H7 (cell line): ENCODE measurements at places on chromosomes 3 and 15. TPM values are rescaled to one million over a fixed set of nuclear protein-coding genes. Genes with fewer than 3 reads are reported as not detected.

SPATA12 gene
- 0.14 TPM in 1 of 2 replicates, not detected in the other for total RNA-seq

MORF4L1 gene
- 235 and 339 TPM in 2 replicates for total RNA-seq

TPRA1 gene
- 33.9 and 38.1 TPM in 2 replicates for total RNA-seq

DNA sequence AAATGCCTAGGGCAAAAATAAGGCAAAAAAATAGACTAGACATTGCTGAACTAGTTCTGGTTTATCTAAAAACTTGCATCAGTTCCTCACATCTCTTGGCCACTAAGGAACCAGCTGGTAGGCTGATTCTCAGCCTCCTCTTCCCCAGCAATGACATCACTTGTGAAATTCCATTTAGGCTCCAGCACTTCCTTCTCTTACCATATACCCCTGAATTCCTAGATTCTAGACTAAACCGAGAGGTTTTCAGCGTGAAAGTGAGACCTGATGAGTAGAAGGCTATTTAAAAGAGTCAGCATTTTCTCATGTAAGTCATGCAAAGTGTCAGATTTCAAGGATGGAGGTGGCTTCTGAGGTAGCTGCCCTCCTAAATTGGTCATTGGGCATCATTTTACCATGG lies 247.1 kb upstream of the CDIN1 start:
- no peak for DNase-seq

DNA sequence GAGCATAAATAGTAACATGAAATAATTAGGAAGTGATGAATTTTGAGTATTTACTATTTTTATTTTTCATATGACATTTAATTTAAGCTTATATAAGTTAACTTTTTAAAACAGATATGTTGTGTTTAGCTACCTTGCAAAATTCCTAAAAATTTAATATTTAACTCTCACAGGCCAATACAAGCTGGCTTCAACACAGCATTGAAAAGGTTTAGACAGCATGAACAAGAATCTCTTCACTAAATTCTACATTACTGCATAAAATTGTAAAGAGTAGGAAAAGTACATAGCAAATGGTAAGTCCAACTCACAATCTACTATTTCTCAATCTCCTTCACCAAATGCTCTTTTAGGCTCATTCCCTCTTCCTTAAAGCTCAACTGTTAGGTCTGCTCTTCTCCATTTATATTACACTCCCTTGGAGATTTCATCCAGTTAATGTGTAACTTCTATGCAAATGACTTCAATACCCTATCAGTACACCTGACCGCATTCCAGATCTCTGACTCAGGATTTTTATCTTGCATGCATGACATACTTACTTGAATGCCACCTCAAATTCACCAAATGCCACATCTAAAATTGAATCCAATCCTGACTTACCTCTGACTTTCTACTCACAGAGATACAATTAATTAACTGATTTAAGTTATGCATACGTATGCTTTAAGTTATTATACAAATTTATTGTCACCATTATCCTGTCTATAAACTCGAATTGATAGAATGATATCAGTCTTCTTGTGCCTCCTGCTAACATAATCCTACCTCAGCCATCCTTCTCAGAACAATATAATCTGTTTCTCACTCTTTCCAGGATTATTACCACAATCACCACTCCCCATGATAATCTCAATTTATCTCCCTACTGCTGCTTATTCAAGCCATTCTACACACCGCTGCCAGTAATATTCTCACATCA lies 127.0 kb downstream of the STAG1 start:
- DNase-seq, result peak; percentile 7
